Left cardiac atrium (tissue), 4 donors: ENCODE measurements at places on chromosomes 4 and X.

DNA sequence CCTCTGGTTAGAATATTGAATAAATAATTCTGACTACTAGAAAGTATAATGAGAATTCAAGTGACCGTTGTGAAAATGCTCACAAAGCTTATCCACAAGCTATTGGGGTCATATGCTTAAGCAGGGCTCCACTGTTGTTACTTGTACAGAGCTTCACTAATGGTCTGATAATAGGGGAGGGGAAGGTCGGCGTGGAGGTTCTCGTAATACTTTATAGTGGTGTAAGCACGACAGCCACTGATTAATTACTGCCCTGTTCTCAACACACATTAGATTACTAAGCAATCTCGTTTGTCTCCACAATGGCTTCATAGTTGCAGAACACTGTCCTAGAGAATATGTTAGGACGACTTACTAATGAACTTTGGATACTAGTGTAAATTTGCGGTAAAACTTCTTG, 11.6 kb downstream of the UNC5C start:
- no peak for DNase-seq

DNA sequence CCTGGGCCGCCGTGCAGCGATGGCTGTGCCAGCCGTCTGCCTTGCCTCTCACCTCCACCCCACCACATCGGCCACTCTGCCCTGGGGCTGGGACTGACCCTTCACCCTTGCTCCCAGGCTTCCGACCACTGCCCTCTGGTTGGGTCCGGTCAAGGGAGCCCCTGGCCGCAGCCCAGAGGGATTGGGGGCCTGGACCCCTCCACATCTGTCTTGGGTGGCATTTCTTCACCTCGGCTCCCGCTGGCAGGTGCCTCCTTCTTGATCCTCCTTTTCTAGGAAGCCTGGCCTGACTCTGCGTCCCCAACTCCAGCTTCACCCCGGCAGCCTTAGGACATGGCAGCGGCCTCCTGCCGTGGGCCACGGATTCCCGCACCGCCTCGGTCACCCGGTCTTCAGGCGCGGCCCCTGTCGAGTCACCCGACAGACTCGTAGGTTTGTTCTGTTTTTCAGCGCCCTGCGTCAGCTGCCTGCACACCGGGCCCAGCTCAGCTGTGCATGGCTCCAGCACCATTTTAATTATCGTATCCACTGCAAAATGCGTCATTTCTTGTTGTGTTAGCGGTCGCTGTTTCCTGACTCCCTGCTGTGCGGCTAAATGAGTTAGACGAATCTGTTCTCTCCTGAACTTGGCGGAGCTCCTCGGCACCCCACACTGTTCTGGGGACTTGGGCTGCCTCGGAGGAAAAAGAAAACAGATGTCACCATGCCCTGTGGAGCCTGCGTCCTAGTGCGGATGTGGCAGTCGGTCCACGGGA, 124.0 kb downstream of the FAM53A start:
- no peak for DNase-seq

GRCh38 chr4:101366331-101366730, 19.0 kb upstream of the PPP3CA start:
- no peak for DNase-seq

DNA sequence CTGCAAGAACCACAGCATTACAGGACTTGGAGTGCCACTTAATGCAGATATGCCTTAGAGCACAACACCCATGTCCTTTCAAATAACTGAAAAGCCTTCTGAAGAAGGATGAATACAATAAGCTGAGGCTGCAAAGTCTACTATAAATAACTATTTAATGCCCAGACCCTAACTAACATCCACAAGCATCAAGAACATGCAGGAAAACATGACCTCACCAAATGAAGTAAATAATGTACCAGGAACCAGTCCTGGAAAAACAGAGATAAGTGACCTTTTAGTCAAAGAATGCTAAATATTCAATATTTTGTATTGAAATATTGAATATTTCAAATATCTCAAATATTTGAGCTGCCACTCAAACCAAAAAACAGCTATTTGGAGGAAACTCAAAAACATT, 16.9 kb downstream of the ACTRT1 start:
- no peak for DNase-seq

DNA sequence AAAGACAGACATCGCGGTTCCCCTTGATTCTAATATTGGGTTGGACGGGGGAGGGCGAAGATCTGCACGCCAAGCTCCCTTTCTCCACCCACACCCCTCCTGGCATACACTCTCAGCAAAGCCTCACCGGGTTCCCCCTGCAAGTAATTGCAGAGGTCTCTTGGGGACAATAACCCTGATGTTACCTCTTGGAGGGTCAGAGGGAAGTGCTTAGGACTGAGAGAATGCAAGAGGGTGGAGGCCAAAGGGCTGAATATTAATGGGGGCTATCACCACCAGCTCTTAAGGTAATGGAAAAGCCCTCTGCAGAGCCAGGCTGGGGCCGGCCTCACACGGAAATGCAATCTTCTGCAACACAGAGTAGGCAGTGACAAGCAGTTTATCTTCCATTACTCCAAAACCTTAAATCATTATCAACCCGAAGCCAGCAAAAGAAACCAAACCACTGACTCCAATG, 344.1 kb upstream of the GATB start:
- DNase-seq: no peak

- peak; percentile 20 for DNase-seq
Observed at GRCh38 chrX:50779694-50780093, 34.3 kb downstream of the SHROOM4 start.

DNA sequence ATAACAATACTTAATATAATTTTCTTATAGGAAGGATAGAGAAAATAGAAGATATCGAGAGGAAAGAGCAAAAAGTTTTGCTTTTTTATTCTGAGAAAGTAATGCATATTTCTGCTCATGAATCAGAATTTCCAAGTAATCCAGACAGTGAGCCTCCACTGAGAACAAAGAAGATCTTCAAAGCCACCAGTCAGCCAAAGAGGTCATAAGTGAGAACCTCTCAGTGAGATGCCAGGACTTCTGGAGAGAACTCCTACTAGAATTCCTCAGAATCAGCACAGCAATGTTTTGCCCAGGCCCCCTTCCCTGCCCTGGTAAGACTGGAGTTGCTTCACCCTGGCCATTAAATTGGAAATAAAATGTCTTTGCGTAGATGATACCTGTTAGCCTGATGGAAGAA, 254.4 kb upstream of the FAT4 start:
- DNase-seq: no peak

- DNase-seq: no peak
Observed at GRCh38 chr4:147773261-147774184, 41.6 kb downstream of the ARHGAP10 start.

DNA sequence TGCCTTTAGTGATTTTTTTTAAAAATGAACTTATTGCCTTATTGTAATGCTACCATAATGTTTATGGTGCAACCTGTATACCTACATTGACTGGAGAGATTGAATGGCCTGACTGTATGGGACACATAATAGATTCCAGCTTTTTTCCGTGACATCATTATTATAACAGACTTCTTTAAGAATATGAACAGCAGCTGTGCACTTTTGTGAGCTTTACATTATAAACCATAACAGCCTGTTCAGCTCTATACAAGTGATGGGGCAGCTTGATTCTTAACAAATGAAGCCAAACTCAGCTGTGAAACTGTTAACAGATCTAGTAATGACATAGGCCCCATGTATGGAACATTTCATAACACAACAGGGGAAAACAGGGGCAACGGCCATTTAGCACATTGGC, 187.0 kb downstream of the BMPR1B start:
- no peak for DNase-seq

- no peak for DNase-seq
Observed at GRCh38 chrX:45322820-45323219, 122.1 kb upstream of the DIPK2B start.

- DNase-seq: no peak
Observed at GRCh38 chr4:109764376-109764775, 34.5 kb upstream of the PLA2G12A start.

GRCh38 chrX:19728915-19729314, 158.5 kb downstream of the SH3KBP1 start:
- DNase-seq: no peak

DNA sequence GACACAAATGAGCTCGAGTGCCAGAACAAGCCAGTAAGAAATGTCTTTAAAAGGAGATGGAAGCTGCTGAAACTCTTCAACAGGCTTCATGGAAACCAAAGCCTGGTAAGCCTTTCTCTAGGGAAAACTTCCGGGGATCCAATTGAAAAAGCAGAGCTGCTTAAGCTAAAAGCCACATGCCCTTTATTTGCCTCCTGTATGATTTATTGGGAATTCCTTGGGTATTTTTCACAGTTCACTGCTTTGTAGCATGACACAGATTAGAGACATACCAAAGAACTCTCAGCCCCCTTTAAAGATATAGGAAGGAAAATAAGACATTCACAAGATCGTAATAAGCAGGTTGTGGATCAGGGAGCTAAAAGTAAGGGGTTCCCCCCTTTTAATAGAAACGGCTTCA, 6.5 kb upstream of the ARHGAP6 start:
- no peak for DNase-seq

GRCh38 chr4:139808381-139808807, 142.8 kb downstream of the MGST2 start:
- no peak for DNase-seq

DNA sequence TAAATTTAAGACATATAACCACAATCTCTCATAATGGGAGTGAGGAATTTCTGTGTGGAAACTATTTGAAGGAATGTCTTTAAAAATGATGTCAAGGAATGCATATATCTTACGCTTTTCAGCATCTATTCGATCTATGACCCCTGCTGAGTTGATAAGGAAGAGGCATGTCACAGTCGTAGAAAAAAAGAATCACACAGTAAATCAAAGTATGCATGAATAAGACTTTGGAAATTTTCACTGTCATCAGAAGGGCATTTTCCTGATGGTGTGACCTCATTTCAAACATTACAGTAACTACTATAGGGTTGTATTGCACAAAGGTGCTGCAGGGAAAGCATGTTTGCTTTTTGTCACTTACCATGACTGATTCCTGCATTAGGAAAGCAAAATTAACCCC, 41.5 kb downstream of the REELD1 start:
- no peak for DNase-seq

DNA sequence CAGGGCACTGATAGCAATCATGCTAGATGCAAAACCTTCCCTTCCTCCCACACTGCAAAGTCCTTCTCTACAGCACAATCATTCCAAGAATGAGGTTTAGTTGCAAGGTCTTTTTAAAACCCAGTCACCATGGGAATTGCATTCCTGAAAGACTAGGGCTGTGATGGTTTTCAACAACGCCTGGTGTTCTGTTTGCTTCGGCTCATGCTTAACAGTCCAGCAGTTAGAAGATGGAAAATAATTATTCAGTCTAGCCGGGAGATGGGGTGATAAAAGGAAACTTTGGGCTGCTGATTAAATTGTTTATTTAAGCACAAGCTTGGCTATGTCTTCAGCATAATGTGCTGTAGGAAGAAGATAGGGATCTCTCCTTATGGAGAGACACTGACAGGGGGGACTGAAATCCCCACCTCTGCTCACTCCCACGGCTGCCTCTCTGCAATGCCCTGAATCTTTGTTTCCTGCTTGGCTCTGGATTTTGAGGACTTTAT, 211.4 kb downstream of the MID1IP1 start:
- DNase-seq: no peak

GRCh38 chr4:77593101-77593500, 12.5 kb upstream of the CXCL13 start:
- no peak for DNase-seq

DNA sequence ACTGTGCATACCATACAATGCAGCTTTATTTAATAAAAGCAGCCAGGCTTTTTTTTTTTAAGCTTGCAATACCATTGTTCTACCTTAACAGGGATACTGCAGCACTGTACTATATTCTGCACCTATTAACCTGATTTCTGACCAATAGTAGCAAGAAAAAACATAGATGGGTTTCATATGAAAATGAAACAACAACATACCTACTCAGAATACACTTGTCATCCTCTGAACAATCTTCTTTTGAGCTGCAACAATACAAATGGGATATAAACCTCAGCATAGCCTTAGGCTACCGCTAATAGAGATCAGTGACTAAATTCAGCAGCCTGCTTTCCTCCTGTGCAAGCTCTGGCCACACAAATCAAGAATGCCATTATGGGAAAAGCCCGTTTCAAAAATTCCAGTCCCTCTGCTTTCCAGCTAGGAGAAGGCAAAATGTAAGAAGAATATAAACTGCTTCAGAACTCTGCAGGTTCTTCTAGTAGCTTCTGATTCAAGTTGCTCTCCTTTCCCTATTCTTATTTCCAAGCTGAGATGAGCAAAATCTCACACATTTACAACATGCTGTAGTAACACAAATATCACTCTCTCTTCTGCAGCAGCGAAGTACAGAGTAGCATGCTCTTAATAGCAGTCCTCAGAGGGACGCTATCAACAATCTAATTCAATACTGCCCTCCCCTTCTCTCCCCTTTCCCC, 143.4 kb downstream of the KLHL13 start:
- no peak for DNase-seq

DNA sequence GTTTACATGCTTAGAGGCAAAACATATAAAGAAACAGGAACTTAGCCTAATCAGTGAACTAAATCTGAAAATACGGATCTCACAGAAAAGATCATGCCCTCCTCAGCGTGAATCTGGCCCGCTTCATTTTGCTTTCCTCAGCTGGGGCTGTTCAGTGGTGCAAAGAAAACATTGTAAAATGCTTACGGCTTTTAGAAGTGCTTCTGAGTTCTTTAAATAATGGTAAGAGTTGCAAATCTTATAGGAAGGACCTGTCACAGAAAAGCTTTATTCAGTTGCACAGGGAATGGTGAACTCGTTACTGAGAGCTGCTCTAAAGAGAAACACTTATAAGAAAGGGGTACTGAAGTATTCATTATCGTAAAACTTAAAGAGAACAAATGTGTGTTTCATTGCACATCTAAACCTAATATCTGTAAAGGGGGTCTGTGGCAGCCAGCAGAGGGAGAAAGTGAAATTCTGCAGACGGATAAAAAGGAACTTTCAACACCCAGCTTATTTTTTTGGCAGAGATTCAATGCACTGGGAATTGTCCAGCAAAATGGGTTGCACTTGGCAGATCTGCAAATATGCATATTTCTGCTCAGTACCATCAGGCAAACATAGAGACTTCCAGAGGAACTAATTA, 139.2 kb upstream of the ANK2 start:
- DNase-seq: no peak

GRCh38 chrX:119459181-119459580, 9.1 kb upstream of the SLC25A5 start:
- DNase-seq: no peak

DNA sequence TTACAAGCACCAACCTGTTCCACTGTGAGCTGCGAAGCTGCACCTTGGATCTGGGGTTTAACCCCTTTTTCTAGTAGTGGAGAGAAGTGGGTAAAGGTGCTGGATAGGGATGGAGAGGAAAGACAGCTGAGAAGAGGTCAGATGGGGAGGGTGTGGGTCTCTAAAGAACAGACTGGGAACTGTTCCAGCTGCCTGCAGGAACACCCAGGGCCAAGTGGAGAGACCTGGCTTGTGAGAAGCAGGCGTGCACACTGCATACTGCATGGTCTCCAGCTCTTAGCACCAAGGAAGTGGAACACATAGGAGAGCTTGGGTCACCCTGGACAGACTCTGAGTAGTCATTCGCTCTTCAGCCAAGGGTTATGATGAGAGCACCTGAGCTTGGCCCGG, 16.1 kb downstream of the BCOR start:
- DNase-seq: no peak

DNA sequence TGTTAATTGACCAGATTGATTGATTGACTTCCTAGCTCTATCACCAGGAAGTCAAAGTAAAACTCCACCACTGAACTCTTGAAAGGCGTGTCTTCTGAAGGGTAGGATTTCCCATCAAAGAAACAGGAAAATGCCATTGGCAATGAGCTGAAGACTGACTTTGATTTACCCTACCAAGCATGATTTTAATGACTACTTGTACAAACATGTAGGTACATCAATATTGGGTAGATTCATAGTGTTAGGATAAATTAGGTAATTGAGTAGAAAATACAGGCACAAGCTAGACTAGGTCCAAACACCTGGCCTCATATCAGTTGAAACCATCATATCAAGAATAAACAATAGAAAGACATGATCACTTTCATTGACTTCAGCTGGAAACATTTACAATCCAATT, 53.2 kb upstream of the ATXN3L start:
- no peak for DNase-seq
